Common myeloid progenitor, CD34-positive (primary cell): ENCODE measurements at places on chromosomes 5 and 9.

- DNase-seq: no peak
- H3K4me3 ChIP-seq: no peak overlapping the region
- peaks cover under 1% of the 10 kb centered on the region for H3K4me1 ChIP-seq
- H3K27me3 ChIP-seq: no peaks in the 10 kb centered on the region
- H3K27ac ChIP-seq: no peak overlapping the region
Measured at GRCh38 chr5:82347201-82347865, 69.2 kb upstream of the RPS23 start.

GRCh38 chr5:138661991-138662434 is 86.8 kb upstream of the HSPA9 start:
- H3K27ac ChIP-seq: no peak overlapping the region
- H3K4me3 ChIP-seq: no peak overlapping the region
- H3K27me3 ChIP-seq: peaks cover 73% of the 10 kb centered on the region
- no peaks in the 10 kb centered on the region for H3K36me3 ChIP-seq
- DNase-seq: no peak

DNA sequence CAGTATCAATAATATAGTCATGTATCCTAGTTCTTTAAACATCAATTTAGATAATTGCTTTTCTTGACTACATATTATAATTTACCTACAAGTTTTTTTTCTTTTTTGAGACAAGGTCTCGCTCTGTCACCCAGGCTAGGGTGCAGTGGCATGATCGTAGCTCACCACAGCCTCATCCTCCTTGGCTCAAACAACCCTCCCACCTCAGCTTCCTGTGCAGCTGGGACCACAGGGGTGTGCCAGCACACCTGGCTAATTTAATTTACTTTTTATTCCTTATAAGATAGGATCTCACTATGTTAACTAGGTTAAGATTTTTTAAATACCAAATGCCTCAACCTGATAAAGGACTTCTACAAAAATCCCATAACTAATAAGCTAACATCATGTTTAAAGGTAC is 21.1 kb downstream of the UIMC1 start:
- no peak overlapping the region for H3K27ac ChIP-seq
- H3K36me3 ChIP-seq: peaks cover 2% of the 10 kb centered on the region
- no peaks in the 10 kb centered on the region for H3K27me3 ChIP-seq
- no peak for DNase-seq

DNA sequence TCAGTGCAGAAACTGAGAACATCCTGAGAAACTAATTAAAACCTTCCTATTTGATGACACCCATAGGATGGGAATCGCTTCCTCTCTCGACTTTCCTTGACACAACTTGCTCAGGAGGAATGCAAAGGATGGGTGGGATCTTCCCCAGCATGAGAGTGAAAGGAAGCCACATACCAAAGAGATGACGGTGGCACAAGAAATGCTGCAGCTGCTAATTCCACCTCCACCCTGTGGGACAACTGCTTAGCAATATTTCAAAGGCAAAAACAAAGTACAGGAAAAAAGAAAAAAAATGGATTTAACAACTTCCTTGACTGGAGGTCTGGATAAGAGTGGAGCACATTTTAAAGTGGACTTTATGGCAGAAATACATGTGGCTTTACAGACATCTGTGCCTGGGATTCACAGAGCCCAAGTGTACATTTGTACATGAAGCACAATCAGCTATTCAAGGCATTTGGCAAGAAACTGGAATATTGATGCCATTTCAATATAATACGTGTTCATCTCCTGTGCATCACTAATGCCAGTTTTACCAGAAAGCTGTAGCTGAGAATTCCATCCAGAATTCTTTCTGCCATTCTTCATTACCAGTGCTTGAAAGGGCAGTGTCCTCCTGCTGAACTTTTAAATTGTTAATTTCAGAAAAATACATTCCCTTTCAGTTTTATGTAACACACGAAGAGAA is 359.2 kb upstream of the ACTBL2 start:
- no peaks in the 10 kb centered on the region for H3K4me1 ChIP-seq
- no peaks in the 10 kb centered on the region for H3K27me3 ChIP-seq

- H3K4me1 ChIP-seq: peaks cover 5% of the 10 kb centered on the region
- peaks cover 7% of the 10 kb centered on the region for H3K36me3 ChIP-seq
- H3K27me3 ChIP-seq: no peaks in the 10 kb centered on the region
Measured at GRCh38 chr5:154298065-154298464, 107.5 kb downstream of the GALNT10 start.
